ENCODE measurements at places on chromosomes 11 and 22. TPM values are rescaled to one million over a fixed set of nuclear protein-coding genes. Genes with fewer than 3 reads are reported as not detected.

Gene ENTHD1
- not detected for polyA plus RNA-seq

Gene PTH
- polyA plus RNA-seq, result not detected

Gene CLCF1
- 7.0 TPM for polyA plus RNA-seq

Gene ALX4
- polyA plus RNA-seq, result 0.20 TPM

- no peak for DNase-seq
Measured at GRCh38 chr11:68430801-68431200, 29.8 kb upstream of the PPP6R3 start.

GRCh38 chr22:29332886-29333496 lies 17.5 kb upstream of the RASL10A start:
- DNase-seq, result no peak

DNA sequence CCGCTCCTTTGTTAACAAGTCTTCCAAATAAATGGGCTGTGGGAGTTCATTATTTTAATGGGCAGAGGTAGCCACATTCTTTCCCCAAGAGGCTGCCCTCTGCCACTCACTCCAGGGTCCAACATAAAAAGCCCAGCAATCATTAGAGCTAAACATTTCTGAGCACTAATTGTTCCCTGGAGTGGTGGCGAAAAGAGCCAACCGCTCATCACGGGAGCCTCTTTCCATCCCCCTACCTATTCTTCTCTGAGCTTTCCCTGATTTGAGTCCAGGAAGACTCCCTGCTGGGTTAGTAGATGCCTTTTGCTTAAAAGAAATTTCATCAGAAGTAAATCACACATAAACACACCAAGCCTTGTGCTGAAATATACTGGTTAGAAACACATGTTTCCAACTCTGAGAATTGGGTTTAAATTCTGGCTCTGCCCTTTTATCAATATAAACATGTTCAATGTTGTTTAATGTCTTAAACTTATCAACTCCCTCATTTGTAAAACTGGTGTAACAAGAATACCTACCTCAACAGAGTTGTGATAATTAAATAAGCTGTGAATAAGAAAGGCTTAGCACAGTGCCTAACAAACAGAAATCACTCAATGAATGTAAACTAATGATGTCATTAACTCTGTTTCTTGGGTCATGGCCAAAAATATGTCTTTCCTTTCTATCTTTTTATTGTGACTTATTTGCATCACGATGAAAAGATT lies at the start of gene OR5A2:
TSS of gene OR5A2 (minus strand) at position 53 of the 707 bp plus-strand sequence. CDS start 3,460 bp downstream, outside the sequence.
- no peak for DNase-seq

Gene RTN4RL2
- 2.5 TPM for polyA plus RNA-seq

All from left kidney (tissue), 8 donors.